ENCODE measurements at places on chromosomes 13 and 19.
A peak's percentile ranks its signal among the peaks of the same experiment; 100 is the strongest.

DNA sequence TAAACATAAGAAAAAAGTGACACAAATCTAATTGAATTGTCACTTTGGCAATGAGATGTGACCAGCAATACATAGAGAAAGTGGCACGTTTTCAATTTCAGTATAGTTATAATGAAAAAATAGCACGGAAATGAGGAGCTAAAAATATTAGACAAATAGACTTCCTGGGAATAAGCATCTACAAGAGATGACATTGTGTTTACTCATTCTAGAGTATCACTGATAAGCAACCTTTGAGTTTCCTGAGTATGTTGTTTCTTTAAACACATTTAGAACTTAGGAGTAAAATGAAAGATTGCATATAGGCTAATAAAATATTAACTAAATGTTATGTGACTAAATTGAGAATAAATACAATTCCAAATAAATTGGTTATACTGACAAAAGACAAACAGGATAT, 207.1 kb upstream of the SLITRK6 start:
- DNase-seq: no peak

DNA sequence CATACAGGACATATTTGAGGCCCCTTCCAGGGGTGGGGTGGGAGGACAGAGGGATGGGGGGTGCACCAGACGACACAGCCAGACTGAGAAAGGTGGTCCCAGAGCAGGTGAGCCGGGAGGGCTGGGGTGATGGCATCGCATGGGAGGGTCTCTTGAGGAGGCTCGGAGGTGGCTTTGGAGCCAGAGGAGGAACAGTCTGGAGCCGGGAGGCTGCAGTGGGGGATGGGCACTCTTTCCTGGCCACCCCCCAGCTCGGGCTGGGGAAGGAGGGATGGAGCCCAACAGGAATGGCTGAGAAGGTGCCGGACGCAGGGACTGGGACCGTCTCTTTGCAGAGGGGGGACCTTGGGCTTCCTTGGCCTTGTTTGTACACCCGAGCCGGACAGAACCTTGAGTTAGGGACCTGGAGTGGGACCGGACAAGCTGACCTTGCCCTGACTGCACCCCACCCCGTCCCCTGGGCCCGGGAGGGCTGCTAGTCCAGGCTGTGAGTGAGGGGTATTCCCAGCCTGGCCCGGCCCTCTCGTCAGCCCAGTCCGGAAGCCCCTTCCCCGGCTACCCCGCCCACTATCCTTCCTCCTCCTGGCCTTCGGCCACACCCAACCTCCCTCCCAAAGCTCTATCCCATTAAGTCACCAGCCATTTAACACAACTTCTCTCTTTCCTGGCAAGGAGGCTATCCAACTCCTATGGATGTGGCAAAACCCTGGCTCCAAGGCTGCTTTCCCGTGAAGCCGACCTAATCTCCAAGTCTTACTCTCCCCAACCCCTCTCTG, 816 bp upstream of the TBXA2R start:
- peak; percentile 34 for DNase-seq

DNA sequence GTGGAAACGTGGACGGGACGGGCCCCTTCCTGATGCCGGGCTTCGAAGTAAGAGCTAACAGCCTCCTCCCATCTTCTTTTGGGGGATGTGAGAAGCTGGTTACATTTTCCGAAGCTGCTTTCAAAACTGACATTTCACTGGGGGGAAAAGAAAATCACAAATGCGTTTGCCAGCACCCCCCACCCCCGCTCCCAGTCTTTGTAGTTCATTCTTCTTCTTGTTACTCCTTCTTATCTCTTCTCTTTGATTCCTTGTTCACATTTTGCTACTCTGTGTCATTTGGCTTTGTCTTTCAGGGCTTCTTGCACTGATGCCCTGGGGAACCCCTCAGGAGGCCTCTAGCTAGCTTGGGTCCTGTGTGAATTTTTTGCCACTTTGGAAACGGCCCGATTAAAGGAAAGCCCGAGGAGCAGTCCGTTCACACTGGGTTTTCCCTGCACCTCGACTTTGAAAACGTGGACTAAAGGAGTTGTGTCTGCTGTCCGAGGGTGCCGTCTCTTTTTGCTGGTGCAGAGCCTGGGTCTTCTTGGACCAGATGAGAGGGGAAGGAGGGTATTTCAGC, 1.3 kb downstream of the CARM1 start:
- no peak for DNase-seq

GRCh38 chr13:77338961-77339401, 12.1 kb upstream of the MYCBP2 start:
- DNase-seq: peak; percentile 41

Measured in Kasumi-1 (cell line).